ENCODE measurements at places on chromosomes 5 and 9.

DNA sequence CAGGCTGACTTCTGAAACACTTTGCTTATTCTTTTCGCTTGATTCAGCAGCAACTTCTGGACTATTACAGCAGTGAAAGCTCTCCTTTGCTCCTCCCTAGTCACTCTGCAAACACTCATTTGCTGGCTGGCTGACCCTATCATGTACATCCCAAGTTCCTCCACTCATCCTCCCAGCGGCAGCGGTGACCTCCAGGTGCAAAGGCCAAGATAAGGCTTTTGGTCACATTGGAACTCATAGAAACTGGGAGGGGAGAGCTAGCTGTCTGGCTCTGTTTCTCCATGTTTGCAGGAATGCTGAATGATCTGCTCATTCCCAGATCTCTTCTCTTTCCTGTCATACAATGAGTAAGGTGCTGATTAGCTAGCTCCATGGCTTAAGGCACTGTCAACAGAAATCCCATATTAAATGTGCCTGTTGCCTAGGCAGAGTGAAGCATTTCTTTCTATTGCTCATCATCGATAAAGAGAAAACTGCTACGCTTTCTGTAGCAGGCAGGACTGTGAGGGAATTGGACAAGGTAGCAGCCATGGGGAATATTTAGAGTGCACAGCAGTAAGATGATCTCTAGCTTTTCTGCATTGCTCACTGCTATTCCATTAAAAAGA, 250.5 kb upstream of the PDE4D start:
- no peak for DNase-seq

GRCh38 chr9:27059907-27060306, 49.1 kb upstream of the TEK start:
- no peak for DNase-seq

DNA sequence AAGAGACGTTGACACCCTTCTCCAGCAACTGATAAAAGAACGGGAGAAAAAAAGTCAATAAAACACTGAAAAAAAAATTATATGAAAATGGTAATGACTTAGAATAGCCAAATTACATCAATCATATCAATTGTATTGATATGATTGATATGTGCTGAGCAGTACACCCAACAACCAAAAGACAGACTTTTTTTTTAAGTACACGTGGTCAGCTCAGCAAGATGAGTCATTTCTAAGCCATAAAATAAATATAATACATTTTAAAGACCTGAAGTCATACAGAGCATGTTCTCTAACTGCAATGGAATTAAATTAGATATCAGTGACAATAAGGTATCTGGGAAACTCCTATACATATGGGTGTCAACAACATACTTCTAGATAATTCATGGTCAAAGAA, 30.9 kb upstream of the OLFM1 start:
- no peak for DNase-seq

DNA sequence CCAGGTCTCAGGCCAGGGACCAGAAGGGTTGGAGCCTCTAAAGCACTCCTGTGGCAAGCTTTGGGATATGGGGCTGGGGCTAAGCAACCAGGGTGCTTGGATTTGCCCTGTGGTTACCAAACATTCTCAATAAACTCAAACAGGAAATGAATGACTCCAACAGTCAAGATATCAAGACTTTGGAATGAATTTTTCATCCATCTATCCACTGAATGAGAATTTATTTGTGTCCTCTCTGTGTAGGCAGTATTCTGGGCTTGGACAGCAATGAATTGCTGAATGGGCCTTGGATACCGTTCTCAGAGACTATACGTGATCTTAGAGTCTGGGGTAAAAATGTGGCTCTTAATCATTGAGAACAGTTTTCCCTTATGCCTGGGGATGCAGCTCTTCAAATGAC, 212.5 kb downstream of the DAB2IP start:
- no peak for DNase-seq

GRCh38 chr5:163433271-163433670, 4.1 kb upstream of the CCNG1 start:
- no peak for DNase-seq

DNA sequence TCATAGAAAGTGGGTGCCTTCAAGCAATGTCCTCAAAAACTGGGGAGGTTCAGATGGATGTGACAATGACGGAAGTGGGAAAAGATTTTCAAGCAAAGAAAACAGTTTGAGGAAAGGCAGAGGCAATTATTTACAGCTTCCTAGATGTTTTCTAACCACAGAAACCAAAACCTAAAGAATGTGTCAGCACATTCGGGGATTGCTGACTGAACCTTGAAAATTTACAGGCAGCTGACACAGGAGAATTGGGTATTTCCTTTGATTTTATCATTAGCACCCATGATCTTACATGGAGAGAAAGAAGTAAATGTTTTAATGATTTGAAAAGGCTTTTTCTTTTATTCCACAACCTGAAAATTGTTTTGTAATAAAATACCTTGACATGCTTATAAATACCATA, 369.0 kb downstream of the ACTL7B start:
- DNase-seq = no peak

Measured in Panc1 (cell line).